ENCODE measurements at places on chromosomes 12 and 14.

DNA sequence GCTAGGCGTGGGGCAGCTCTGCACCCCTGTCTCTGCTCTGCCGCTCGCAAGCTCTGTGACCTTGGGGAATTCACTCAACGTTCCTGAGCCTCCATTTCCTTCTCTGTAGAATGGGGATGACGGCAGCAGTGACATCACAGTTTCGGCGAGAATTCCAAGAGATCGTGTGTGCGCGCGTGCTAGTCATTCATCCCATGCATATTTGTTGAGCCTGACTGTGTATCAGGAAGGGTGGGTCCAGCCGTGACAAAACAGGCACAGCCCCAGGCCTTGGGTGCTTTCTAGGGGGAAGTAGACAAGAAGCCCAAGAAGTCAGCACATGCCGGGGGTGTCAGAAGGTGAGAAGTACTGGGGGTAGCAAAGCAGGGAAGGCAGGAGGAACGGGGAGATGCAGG is 145.6 kb upstream of the NCOR2 start:
- no peak for DNase-seq

DNA sequence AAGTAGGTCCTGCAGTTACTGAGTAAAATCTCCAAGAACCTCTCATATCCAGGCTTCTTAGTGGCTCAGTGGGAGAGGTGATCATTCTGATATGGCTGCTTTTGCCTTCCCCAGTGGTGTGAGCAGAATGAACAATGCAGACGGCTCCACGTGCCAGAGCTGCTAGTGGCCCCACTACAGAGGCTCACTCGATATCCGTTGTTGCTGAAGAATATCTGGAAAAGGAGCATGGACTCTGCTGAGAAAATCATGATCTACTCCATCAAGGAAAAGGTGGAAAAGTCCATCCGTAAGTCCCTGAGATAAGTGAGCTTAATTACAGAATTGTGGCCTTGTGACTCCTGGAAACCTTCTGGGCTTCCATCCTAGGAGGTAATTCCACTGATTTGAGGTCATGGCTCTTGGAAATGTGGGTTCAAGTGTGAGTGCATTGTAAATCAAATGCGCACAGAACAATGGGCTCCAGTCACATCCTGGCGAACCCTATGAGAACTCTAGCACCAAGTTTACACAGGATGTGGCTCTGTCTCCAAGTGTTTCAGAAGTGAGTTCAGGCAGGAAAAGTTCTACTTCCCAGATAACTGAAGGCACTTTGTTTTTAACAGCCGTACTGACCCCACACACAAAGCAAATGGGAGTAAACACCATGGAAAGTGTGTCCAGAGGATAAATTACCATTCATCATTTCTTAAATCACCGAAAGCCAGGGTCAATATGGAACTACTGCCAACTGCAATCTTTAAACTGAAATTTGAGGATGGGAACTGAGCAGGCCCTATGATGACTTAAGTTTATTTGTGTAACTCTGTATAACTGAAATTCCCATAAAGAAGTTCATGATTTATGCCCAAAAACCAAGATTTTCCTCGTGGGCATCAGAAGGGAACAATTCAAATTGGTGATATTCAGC is 51.4 kb downstream of the PLEKHG7 start:
- no peak for DNase-seq

- DNase-seq: no peak
These were observed 12.5 kb downstream of the GPR68 start for GRCh38 chr14:91232052-91232451.

GRCh38 chr12:40569626-40570179 is 122.5 kb upstream of the CNTN1 start:
- DNase-seq: no peak

GRCh38 chr14:94115631-94116030 is 5.1 kb downstream of the IFI27 start:
- no peak for DNase-seq

GRCh38 chr12:74293689-74294131 is 243.9 kb upstream of the ATXN7L3B start:
- DNase-seq: no peak

DNA sequence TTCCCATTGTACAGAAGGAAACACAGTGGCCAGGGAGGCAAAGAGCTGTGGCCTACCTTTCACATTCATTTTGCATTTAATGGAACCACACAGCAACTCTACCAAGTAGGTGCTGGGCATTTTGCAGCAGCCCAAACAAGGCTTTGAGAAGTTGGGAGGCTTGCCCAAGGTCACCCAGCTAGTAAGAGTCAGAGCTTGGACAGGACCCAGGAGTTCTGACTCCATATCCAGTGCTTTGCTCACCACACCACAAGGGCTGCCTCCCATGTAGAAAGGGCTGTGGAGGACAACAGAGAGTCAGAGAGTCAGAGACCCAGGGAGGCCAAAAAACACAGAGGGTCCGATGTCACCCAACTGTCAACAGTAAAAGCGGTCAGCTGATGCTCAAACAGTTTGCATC is 400.2 kb downstream of the BCL11B start:
- no peak for DNase-seq

GRCh38 chr12:93003531-93004239 is 74.6 kb upstream of the EEA1 start:
- no peak for DNase-seq

GRCh38 chr12:56993346-56993745 is 13.0 kb downstream of the ZBTB39 start:
- peak; percentile 37 for DNase-seq

GRCh38 chr12:125299840-125300239 is 234.6 kb downstream of the AACS start:
- DNase-seq: no peak

DNA sequence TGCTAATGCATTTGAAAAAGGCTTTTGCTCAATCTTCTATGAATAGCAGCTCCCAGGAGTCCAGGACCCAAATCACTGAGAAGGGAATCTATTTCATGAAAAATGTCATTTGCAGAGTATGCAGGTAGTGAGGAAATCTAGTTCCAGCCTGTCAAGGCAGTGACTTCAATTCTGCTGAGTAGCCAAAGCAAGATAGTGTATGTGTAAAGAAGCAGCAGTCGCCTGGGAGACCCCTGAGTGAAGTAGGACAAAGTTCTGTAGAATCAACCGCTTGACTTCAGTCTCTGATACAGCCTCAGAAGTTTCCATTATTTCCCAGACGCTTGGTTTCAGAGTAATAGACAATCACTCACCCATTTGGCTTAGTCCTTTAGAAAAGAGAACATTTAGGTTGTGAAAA is 435.6 kb upstream of the LRFN5 start:
- DNase-seq: no peak

GRCh38 chr14:104290756-104291122 is 152.4 kb downstream of the KIF26A start:
- DNase-seq: no peak

DNA sequence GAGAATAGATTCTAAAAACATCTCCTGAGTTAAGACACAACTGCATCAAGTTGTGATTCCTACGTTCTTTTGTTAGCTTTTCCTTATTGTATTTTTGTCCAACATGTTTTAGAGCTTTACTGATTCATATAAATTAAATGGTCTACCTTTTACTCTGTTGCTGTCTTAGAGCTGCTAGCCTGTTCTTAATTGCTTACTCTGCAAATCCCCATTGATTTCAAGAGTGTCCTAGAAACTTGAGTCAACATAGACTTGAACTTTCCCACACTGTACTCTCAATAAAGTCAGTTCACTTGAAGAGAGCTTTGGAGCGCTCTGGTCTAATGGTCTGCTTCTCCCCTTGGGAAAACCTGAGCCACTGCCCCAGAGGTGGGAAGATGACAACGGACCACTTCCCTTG is 343.9 kb downstream of the CCER1 start:
- no peak for DNase-seq

GRCh38 chr14:23446291-23446851 is 10.9 kb upstream of the MYH7 start:
- DNase-seq: peak; percentile 20

- DNase-seq: peak; percentile 81
These were observed 1131.1 kb downstream of the TMEM121 start for GRCh38 chr14:106657460-106657859.

GRCh38 chr12:28767836-28768348 is 381.2 kb upstream of the FAR2 start:
- no peak for DNase-seq

DNA sequence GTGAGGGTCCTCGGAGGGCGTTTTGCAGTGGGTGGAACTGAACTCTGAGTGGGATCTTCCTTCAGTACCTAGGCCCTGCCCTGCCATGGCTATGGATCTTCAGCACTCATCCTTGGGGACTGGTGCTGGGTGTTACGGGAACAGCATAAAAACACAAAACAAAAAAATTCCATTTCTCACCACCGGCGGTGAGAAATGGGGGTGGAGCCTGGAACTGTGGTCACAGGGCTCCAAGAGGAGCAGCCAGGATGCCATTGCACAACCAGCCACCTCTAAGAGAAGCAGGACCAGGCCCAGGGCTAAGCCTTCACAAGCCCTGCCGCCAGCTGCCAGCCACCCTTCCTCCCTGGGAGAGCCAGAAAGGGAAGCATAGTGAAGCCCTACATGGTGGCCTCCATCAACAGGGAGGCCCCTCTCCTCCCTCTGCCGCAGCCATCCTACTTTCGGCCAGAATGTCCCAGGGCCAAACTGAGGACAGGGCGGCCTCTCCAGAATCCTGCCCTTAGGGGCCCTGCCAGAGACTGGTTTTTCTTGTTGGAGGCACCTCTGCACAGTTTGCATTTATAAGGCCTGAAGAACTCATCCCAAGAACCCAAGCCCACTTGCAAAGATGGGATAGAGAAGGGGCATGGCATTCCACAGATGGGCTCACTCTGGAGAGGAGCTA is 76.5 kb downstream of the VCPKMT start:
- DNase-seq: peak; percentile 66

Measured in activated CD8-positive, alpha-beta memory T cell treated with anti-CD3 and anti-CD28 coated beads, Interleukin-2, amount 50 U/mL, for 48 hours (primary cell).